ENCODE measurements at places on chromosomes 2 and 18.

- DNase-seq = no peak
Measured at GRCh38 chr2:33442528-33443079, 33.8 kb upstream of the RASGRP3 start.

GRCh38 chr2:25419678-25420242, 78.0 kb upstream of the DNMT3A start:
- DNase-seq = no peak

GRCh38 chr2:182144776-182145165, 159.1 kb downstream of the PPP1R1C start:
- DNase-seq = no peak

DNA sequence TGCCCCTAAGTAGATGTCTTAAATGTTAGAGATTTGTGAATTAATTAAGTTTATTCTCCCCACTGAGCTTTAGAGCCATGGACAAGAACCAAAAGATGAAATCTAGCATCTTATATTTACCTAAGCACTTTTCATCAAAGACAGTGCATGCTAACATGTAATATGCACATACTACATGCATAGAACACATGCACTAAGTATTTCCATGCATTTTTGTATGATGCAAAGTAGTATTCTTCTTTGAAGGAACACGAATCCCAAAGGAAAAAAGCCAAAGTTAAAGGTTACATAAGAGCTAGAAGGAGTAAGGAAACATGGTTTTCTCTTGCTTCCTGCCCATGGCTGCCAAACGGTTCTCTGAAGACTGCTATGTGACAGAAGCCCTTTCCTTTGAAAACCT, 15.3 kb downstream of the STAMBP start:
- DNase-seq = no peak

- DNase-seq = no peak
Measured at GRCh38 chr2:55718165-55719008, 24.7 kb upstream of the PNPT1 start.

DNA sequence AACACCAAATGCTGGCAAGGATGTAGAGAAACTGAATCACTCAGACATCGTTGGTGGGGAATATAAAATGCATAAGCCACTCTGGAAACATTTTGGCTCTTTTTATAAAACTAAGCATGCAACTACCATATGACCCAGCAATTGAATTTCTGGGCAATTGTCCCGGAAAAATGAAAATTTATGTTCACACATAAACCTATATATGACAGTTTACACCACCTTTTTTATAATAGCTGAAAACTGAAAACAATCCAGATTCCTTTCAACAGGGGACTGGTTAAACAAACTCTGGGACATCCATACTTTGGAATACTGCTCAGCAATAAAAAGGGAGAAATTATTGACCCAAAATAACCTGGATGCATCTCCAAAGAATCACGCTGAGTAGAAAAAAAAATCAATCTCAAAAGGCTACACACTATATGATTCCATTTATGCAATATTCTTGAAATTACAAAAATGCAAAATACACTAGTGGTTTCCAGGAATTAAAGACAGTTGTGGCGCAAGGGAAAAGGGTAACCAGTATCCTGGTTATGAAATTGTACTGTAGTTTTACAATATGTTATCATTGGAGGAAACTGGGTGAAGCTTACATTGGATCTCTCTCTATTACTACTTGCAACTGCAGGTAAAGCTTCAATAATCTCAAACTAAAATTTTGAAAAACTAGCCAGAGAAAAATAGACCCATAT, 130.2 kb upstream of the PID1 start:
- no peak for DNase-seq

DNA sequence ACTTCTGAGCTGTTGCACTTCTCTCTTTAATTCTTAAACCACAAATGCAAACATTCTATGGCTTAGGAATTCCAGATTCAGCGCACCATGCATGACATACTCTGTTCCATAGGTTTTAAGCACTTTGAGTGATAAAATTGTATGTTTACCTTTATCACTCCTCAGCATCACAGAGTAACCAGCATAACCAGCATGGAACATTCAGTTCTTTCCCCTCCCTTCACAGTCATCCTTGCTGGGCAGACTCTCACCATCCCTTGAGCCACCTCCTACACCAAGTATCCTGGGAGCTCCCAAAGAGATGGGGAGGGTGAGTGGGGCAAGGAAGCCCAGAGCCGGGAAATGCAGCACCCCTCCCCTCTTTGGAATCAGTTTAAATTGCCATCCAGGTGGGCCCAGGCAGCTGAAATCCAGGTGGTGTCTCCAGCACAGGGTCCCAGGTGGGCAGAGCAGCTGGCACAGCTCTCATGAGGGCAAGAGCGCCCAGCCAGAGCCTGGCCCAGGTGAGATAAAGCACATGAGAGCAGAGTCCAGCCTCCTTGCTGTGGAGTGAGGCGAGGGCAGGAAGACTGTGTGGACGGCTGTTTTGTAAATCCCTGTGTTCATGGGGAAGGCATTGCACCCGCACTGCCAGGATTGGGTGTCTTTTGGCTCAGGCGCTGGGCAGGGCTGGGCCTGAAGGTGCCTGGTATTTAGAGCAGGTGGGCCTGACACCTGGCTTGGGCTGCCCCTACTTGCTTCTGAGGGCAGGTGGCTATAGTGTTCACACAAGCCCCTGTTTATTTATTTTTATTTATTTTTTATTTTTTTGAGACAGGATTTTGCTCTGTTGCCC, 36.8 kb downstream of the LAMA3 start:
- DNase-seq = no peak

DNA sequence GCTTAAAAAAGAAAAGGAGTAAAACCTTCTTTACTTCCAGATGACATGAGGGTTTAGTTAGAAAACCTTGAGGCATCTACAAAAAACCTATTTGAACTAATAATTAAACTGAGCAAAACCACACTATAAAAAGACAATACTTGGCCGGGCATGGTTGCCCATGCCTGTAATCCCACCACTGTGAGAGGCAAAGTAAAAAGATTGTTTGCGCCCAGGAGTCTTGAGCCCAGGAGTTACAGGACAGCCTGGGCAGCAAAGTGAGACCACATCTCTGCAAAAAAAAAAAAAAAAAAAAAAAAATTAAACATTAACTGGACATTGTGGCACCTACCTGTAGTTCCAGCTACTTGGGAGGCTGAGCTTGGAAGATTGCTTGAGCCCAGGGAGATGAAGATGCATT, 502.8 kb upstream of the LRRTM4 start:
- DNase-seq = no peak

All from esophagus squamous epithelium (tissue), 5 donors.